GM04504 (cell line): ENCODE measurements at places on chromosomes 2 and 18.
A peak's percentile ranks its signal among the peaks of the same experiment; 100 is the strongest.

GRCh38 chr2:9752441-9753275 lies 90.6 kb upstream of the TAF1B start:
- peak; percentile 62 for DNase-seq

GRCh38 chr2:118242216-118242615 lies 153.9 kb downstream of the INSIG2 start:
- DNase-seq, result no peak

- no peak for DNase-seq
Observed at GRCh38 chr2:46699934-46700256, 215.7 kb downstream of the MCFD2 start.

- DNase-seq, result no peak
Observed at GRCh38 chr18:74197705-74198341, 49.5 kb downstream of the TIMM21 start.

DNA sequence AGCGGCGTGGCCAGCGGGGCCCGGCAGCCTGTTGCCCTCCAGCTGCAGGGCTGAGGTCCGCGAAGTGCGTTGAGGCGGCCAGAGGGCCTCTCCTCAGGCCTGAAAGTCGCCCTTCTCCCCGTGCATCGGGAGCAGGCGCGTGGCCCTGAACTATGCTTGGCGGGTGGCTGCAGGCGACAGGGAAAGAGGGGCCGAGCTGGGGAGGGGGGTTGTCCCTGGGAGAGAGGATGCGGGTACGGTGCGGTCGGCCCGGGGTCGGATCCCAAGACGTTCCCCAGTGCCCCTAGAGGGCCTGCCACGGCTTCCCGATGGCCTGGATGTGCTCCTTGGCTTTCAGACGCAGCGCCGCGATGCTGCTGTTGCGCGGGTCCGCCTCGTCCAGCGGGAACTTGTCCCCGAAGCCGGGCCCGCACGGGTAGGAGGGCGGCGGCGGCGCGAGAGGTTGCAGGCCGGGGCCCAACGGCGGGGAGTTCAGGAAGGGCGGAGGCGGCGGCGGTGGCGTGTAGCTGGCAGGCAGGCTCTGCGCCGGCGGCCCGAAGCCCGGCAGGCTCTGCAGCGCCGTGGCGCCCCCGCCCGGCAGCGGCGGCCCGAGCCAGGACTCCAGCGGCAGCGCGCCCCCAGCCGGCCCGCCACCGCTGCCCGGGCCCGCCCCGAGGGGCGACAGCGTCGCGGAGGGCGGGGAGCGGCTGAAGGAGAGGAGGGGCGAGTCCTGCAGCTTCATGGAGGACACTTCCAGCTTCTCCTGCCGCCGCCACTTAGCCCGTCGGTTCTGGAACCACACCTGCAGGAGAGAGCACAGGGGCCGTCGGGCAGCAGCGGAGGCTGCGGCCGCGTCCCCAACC lies 4.3 kb downstream of the RAX start:
- DNase-seq, result no peak
